ENCODE measurements at places on chromosomes 4 and X.

DNA sequence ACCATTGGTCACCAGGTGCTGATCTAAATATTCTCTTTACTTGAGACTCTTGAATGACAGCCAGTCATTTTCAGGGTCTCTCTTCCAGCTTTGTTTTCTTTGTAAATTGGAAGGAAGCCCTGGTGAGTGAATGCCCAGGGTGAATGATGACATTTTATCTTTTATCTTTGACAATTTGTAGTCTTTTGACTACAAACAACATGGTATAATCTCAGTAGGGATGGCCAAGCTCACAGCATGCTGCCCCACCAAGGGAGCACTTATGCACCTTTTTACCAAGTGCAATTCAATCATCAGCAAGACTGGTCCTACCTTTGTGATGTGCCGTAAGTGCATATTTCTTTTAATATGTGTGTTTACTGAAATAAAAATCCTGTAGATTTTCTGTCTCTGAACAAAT, 5.7 kb downstream of the AFM start:
- no peak for DNase-seq

GRCh38 chrX:135625995-135626394, 87.4 kb upstream of the CT45A1 start:
- no peak for DNase-seq

GRCh38 chrX:23901060-23901459, 6.7 kb downstream of the APOO start:
- DNase-seq: no peak

DNA sequence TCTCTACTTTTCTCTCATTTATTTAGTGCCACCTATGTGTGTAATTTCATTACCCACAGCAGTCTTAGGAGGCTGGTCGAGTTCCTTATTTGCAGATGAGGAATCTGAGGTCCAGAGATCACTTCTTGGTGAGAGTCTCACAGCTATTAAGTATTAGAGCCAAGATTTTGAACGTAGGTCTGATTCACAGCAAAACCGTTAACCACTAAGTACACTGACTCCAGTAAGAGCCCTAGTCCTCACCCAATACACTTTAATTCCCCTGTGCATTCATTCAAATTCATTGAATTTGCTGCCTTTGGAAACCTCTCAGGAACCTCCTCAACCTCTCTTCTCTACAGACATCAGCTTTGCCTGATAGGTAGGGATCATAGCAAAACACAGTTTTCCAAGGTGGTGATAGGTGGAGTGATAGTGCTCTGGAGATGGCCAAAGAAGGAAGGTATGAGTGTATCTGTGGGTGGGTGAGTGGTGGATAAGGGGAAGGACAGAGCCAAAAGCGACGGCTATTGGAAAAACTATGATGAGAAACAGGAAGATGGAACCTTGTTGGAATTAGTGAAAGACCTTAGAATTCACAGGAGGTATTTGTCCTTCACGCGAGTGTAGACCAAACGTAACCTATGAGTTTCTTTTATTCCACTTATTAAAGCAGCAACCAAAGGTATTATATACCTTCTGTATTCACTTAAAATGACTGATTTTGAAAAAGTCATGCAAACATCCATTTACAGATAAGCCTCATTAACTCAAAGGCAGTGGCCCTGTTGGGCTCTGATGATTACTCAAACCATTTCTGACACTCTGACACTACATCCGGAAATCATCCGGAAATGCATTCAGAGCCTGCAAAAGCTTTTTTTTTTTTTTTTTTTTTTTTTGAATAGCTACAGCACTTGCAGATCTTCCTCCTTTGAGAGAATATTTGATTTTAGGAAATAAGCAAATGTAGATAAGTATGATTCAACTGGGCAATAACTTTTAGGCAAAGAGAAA, 6.3 kb downstream of the FMR1 start:
- no peak for DNase-seq

- no peak for DNase-seq
Measured at GRCh38 chr4:74536557-74536956, 91.6 kb downstream of the AREG start.

DNA sequence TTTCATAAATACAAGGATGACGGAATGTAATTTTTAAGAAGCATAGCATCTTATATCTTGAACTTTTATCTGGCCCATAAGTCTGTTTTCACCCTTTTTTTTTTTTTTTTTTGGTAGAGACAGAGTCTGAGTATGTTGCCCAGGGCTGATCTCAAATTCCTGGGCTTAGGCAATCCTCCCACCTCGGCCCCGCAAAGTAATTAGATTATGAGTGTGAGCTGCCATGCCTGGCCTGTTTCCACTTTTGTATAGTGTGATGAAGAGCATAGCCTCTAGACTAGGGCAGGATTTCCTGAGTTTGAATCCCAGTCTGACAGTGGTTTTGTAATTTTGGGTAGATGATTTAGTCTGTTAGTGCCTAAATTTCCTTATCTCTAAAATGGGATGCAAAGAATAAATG, 11.0 kb downstream of the STIM2 start:
- no peak for DNase-seq

DNA sequence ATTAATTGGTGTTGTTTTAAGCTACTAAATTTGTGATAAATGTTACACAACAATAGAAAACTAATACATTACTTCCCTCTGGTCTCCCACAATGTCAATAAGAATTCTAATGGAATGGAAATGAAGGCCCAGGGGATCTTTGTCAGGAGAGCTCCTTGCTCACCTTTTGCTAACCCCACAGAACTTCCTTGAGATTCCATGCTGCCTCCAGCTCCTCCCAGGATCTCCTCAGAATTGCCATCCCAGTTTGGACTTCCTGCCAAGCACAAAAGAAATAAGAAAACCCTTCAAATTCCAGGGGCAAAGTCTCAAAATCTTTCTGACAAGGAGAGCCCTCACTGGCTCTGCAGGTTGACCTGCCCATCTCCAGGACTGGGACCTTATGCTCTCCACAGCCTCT, 43.2 kb downstream of the ITIH6 start:
- no peak for DNase-seq

- no peak for DNase-seq
Measured at GRCh38 chrX:152991123-152991522, 2.8 kb downstream of the PNMA5 start.

- no peak for DNase-seq
Measured at GRCh38 chrX:72641611-72642010, 69.0 kb upstream of the HDAC8 start.

DNA sequence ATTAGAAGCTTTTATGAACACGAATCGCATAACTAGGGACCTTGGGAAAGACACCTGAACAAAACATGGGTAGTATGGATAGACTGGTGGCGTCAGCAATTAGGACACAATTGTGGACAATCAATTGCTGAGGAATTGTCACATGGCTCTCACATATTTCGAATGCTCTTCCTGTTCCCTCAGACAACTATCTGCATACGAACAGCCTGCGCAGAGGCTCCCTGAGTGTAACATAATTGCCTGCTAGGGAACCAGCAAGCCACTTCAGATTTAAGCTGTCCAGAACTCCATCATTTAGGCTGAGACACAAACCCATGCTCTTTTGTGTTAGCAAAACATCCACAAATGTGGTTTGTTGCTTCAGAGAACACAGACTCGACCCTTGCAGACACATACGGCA, 160.8 kb downstream of the MGST2 start:
- DNase-seq: no peak

DNA sequence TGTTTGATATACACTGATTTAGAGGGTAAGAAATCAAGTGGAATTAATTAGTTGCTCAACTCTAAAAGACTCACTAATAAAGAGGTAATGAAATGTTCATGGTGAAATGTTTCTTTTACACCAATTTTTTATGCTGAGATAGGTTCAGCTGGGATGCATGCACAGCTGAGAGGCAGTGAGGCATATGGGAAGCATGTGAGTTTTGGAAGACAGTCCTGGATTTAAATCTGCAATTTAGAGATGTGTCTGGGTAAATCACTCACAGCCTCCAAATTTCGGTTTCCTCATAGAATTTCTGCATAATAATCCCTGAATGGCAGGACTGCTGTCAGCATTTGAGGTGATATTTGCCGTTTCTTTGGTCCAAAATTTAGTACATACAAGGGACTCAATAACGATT, 48.2 kb upstream of the AADAT start:
- no peak for DNase-seq

- no peak for DNase-seq
Measured at GRCh38 chr4:99832321-99832720, 15.7 kb downstream of the DAPP1 start.

- DNase-seq: no peak
Measured at GRCh38 chr4:19417256-19417655, 834.4 kb upstream of the SLIT2 start.

- DNase-seq: no peak
Measured at GRCh38 chrX:27565992-27566391, 24.2 kb upstream of the DCAF8L2 start.

- no peak for DNase-seq
Measured at GRCh38 chrX:21400408-21401121, 26.3 kb downstream of the CNKSR2 start.

GRCh38 chr4:12140864-12141263, 712.2 kb upstream of the HS3ST1 start:
- no peak for DNase-seq

GRCh38 chrX:11206716-11207115, 86.5 kb upstream of the AMELX start:
- DNase-seq: no peak

- DNase-seq: no peak
Measured at GRCh38 chr4:149719357-149719756, 96.3 kb downstream of the IQCM start.

GRCh38 chrX:2150722-2151121, 350.1 kb downstream of the DHRSX start:
- DNase-seq: no peak

- no peak for DNase-seq
Measured at GRCh38 chrX:13357925-13358324, 38.1 kb upstream of the ATXN3L start.

DNA sequence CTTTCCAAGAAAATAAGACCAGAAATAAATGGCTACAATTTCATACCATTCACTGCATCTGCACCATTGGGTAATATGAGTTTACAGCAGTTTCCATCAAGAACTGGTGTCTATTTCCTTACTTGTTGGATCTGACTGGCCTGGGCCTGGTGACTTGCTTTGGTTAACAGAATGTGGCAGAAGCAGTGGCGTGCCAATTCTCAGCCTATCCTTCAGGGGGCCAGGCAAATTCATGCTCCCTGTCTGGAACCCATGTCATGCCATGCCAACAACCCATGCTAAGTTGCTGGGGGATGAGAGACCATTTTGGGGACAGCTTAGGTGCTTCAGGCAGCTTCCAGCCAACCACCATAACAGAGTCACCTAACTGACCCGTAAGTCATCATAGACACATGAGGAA, 656.7 kb downstream of the SPOCK3 start:
- no peak for DNase-seq

GRCh38 chrX:139692506-139692849, 15.5 kb downstream of the MCF2 start:
- no peak for DNase-seq
